Activated CD4-positive, alpha-beta T cell treated with anti-CD3 and anti-CD28 coated beads, Interleukin-2, amount 50 U/mL, for 24 hours (primary cell): ENCODE measurements at places on chromosomes 1 and 21.

DNA sequence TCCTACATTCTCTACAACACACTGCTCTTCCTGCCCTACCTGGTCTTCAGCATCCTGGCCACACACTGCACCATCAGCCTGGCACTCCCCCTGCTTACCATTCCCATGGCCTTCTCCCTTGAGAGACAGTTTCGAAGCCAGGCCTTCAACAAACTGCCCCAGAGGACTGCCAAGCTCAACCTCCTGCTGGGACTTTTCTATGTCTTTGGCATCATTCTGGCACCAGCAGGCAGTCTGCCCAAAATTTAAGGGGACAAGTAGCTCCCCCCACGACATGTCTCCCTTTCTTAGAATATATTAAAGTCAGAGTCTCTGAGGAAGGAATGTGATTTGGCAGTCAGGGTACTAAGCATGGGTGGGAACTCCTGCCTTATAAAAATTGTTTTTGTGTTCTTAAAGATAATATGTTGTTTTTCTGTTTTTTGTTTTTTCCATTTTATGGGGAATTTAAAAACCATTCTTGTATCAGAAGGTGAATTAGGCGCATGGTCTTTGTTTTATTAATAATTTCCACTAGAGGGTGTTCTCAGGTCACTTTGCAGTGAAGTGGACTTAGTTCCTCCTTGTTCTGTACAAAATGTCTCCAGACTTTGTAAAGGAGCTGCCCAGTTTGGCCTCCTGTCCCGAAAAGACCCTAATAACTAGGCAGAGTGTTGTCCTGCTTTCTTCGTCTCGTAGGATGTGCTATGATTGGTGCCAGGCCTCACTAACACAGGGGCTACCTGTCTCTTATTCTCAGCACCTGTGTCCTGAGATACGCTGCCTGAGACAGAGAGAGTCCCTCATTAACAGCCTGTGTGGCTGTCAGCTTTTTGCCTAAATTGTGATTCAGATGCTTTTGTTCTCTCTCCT lies 13.1 kb downstream of the UBIAD1 start:
- DNase-seq: no peak

GRCh38 chr1:18884419-18884717 lies 18.0 kb downstream of the ALDH4A1 start:
- DNase-seq: no peak

GRCh38 chr1:197486946-197487345 lies 218.9 kb downstream of the CRB1 start:
- no peak for DNase-seq

GRCh38 chr1:55067022-55067778 lies 27.9 kb downstream of the PCSK9 start:
- no peak for DNase-seq

GRCh38 chr1:37237948-37238347 lies 203.6 kb upstream of the GRIK3 start:
- no peak for DNase-seq

GRCh38 chr1:118988186-118989005 lies at the start of gene TBX15:
Gene TBX15 (minus strand): TSS chr1:118988343. CDS start chr1:118987795, 548 bp downstream.
- DNase-seq: no peak

DNA sequence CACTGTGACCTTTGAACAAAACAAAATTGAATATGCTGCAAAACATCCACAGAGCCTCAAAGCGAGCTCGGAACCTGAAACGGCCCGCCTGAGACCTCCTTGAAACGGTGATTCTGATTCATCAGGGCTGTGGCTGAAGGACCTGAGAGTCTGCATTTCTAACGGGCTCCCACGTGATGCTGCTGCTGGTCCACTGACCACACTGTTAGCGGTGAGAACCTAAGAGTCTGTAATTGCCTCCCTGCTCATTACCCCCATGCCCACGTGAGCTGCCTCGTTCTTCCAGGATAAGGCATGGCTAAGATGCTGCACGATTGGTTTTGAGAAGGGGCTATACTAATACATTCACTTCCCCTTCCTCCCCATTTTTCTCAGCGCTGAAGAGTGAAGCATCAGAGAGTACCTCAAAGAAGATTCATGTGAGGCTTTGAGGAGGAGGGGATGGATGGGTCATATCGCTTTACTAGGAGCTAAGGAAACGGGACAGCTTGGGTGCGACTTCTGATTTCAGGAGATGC lies 9.7 kb downstream of the TLR5 start:
- DNase-seq: no peak

DNA sequence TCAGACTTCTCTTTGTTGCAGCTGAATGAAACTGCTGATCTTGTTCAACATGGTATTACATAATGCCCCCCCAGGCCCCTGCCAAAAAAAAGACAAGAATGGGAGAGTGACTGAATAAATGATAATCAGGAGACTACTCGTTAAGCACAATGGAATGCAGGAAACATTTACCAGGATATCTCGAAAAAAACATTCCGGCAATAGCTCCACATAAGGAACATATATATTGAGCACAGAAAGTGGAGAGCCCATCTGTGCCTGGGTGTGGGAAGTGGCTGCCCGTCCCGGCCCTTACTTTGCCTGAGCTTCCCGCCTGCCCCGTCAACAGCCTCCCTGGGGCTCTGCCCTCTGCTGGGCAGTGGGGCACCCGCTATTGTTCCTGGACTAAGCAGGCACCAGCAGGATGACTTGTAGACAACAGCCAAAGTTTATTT lies 13.3 kb downstream of the TRIM11 start:
- no peak for DNase-seq

GRCh38 chr1:111275780-111276433 lies 14.7 kb upstream of the CHIA start:
- no peak for DNase-seq

DNA sequence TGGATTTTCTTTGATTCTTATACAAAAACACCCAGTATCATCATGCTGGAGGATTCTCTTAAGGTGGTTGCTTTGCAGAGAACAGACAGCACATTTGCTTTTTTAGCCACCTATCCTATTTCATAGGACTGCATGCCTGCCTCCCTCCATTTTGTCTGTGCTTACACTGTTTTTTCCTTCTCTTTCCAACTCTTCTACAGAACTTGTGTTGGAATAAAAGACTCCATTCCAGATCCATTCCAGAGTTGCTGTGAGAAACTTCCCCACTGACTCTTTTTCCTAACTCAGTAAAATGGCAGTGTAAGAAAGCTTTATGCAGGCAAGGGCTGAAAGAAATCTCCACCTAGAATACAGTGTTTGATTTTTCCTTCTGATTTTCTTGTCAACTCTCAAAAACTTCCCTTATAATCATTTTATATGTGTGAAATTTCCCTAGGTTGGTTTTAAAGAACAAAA lies 5.2 kb upstream of the ARID1A start:
- DNase-seq: no peak

DNA sequence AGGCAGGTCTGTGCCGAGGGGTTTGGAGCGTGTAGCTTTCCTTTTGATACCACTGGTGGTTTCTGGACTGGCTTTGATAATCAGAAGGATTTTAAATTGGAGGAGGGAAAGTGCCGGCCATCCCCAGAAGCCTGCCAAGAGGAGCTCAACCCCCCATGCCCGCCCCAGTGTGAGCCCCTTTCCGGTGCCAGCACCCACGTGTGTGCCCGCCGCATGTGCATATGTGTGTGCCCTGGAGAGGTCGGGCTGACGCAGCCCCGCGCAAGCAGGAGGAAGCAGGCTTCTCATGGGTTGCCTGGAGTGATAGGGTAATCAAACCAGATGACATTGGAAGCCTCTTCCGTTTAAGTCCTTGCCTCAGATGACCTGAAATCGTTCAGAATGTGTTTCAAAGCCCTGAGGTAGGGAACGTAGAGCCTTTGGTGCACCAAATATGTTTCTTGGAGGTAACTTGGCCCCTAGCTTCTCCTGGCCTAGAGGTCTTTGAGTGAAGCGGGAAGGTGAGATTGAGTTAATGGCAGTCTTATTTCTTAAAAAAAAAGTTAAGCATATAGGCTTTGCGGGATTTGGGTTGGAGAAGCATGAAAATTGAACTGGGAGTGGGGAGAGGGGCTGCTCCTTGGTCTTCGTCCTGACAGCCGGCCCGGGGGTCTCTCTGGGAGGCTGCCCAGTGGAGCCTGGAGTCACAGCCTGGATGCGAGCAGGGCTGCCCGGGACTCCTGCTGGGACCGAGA lies 34.1 kb upstream of the ARHGEF16 start:
- no peak for DNase-seq

GRCh38 chr1:160950657-160951056 lies 4.0 kb downstream of the ITLN2 start:
- no peak for DNase-seq

DNA sequence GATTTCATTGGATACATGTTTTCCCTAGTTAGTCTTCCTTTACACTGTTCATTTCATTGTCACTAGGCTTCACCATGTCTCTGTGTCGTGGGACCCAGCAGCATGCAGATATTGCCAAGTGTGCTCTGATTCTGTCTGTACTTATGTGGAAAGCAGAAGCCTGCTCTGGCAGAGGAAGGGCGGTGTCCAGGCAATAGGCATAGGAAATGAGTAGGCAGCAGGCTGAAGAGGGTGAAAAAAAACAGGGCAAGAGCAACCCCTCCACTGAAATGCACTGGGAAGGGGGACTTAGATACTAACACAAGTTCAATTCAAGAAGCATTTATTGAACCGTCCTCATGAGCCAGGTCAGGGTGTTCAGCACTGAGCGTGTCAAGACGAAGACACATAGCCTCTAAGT lies 85.2 kb upstream of the VAV3 start:
- DNase-seq: no peak

DNA sequence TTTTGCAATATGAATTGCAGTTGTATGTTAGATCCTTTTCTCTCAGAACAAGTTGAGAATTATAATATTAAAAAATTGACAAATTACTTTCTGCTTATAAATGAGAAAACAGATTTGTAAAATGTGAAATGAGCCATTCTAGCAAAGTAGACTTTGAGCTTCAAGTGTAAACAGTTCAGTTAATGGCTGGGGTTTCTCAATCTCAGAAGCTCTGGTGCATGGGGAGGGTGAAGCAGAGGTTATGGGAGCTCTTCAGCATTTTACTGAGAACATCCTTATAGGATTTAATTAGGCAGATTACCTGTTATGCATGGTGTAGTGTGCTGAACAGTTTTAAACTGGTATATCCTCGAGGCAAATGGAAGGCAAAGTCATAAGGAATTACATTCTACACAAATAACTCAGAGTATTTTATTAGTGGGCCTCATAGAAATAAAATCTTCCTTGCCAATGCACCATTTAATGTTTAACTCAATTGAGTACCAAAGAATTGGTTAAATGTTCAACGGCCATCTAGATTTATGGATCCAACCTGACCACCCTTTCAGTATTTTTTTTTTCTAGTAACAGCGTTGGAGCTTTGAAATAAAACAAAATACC lies 1143.6 kb upstream of the ADGRL2 start:
- no peak for DNase-seq

DNA sequence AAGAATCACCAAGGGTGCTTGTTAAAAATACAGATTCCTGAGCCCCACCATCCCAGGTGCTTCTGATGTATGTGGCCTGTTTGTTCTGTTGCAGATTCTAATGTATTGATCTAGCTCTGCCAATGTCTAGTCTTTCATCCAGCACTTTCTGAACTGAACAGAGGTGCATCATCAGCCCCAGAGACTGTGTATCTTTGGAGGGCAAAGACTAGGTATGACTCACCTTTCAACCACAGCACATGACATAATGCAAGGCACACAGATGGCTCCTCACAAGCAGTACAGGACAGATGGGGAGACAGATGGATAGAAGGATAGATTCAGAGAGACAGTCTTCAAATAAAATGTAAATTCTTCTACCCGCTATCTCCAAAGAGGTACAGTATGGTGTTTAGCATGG lies 32.3 kb downstream of the CD58 start:
- DNase-seq: no peak

DNA sequence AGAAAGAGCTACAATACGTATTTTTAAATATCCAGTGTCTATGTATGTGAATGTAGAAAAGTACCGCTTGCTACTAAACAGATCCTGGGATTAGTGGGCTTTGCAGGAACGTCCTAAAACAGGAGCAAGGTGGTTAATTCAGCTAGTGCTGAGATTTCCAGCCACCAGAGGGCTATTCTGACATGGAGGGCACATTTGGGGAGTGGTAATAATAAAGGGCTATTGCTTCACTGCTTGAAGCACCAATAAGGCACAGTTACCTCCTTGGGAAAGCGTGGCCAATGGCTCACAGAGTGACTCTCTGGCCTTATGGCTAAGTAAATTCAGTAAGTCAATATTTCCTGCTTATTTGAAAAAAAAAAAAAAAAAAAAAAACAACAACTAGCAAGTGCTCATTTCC lies 152.4 kb downstream of the GABPA start:
- DNase-seq: no peak

GRCh38 chr1:161792740-161793139 lies 26.6 kb downstream of the ATF6 start:
- DNase-seq: peak; percentile 16

GRCh38 chr1:89261926-89262515 lies 10.6 kb downstream of the GBP5 start:
- no peak for DNase-seq

DNA sequence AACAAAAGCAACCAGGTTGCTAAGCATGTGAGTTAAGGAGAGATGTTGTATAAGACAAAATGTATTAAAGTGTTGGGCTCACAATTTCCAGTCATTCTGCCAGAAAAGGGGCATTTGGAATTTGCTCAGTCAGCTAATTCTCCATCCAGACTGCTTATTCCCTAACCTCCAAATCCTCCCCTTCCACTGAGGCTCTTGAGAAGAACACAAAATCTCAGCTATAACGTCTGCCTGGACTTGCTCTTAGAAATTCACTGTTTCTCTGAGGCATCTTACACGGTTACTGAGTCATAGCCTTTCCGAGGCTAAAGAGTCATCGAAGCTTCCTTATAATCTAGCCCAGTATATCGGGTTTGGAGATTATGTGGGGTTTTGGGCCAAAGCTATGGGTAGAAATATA lies 548.2 kb upstream of the ADGRL4 start:
- no peak for DNase-seq

DNA sequence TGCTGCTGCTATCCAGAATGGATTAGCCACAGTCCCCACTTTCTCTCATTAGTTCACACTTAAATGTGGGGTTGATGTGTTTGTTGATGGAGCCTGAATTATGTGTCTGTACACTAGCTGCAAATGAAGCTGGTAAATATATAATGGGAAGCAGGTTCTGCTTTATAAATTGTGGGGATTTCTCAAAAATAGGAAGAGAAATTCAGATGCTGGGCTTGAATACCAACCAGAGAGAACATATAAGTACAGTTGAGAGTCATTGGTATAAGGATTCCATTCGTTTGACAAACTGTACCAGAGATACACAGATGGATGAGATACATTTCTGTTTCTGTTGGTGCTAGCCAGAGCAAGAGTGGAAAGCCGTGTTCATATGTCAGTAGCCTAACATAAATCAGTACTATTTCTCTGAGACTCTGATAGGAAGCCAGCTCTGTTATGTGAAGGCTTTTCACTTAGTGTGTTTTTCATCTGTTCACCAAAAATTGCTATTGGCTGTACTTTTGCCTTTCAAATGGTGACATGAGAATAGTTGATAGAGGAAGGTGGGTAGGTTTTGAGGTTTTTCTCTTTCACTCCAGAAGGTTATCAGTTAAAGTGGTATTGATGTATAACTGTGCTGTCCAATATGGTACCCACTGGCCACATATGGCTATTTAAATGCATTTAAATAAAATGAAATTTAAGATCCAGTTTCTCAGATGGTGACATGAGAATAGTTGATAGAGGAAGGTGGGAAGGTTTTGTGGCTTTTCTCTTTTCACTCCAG lies 15.6 kb downstream of the SMG7 start:
- DNase-seq: no peak
